ENCODE measurements at places on chromosomes 1 and 21.

DNA sequence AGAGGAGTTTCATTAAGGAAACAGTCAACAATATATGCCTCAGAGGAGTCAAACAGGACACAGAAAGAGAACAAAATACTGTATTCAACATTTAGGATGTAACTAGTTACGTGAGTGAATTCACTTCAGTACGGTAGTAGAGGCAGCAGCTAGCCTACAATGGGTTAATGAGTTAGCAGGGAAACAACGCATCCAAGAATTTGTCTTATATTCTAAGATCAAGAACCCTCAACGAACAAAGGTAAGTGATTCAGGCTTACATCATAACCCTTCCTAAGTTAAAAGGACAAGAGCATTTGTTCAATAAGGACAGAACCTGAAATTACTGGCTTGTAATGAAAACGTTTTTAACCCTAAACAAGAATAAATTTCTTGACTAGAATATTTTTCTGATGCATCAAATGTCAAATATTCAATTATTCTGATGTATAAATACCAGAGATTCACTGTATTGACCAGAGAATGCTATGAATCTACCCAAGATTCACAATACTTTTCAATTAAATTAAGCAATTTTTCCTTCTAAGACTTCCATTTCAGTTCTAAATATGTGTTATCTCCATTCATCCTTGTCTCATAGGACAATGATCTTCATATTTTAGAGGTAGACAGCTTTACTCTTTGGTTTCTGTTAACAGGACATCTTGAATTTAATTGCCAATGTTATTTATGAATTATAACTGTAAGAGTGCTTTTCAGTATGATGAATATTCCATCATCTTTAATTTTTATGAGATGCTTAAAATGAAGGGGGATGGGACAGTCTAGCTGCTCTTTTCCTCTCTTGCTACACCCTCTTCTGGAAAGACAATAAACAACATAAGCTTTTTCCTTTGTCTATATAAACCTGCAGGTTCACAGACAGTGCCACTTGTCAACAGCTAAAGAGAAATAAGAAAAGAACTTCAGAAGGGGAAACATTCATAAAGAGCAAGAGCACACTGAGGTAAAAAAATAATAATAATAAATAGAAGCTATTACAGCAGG lies 209.5 kb downstream of the SMYD3 start:
- DNase-seq, result no peak

- no peak for DNase-seq
Observed at GRCh38 chr1:221254813-221255212, 375.6 kb downstream of the HLX start.

GRCh38 chr1:147753081-147753480 lies 7.3 kb downstream of the GJA5 start:
- DNase-seq, result no peak

GRCh38 chr1:210688512-210689234 lies 360.0 kb downstream of the HHAT start:
- no peak for DNase-seq

DNA sequence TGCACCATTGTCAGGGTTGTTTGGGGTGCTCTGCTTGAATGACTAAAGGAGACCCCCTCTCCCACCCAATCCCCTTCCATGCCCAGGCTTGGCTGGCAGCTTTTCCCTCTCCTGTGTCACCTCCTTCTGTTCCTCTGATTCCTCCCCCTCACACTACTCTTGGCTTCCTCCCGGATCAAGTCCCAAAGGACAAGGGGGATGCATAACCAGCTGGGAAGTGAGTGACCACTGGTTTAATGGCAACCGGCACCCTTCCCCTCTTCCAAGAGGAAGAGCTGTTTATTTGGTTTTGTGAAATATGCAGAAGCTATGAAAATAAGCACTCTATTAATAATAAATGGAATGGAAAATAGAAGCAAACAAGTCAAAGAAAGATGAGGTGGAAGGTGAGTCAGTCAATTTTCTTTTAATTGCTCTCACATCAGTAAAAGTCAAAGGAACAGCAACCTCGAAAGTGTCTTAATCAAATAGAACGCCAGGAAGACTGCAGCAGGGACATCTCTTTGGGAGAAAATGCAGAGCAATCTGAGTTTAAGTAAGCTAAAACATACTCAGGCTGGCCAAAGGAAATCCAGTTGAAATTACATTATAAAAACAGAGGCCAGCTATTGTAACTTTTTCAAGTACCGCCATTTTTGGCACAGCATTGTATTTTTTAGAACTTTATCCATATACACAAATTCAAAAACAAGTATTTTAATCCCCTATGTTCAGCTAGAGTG lies 322.5 kb downstream of the SIPA1L2 start:
- DNase-seq, result no peak

DNA sequence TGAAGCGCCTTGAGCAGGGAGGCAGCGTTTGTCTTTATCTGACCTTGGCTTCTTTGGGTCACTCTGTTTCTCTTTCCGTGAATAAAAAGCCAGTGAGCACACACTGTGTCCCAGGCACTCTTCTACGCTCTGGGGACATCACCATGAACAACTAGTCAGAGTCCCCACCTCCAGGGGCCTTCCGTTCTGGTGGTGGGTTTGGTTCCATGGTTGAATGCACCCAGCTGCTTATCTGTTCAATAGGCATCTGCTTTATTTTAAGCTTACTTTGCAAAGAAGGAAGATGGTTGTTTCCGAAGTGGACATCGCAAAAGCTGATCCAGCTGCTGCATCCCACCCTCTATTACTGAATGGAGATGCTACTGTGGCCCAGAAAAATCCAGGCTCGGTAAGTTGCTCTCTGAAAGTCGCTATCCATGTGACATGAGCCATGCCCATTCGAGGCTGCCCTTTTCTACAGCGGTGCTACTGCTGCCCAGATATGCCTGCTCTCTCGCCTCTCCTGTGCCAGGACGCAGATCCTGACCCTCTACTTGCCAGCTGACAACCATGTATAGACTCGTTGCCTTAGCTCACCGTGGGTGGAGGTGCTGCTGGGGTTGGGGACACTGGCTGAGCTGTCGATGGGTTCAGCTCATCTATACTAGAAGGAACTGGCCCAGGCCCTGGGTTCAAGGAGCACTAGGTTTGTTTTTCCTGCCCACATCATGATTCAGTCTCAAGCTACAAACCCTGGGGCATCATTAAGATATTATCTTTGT lies 5.9 kb downstream of the MX1 start:
- no peak for DNase-seq

- DNase-seq, result no peak
Observed at GRCh38 chr1:80961464-80962190, 839.1 kb upstream of the ADGRL2 start.

DNA sequence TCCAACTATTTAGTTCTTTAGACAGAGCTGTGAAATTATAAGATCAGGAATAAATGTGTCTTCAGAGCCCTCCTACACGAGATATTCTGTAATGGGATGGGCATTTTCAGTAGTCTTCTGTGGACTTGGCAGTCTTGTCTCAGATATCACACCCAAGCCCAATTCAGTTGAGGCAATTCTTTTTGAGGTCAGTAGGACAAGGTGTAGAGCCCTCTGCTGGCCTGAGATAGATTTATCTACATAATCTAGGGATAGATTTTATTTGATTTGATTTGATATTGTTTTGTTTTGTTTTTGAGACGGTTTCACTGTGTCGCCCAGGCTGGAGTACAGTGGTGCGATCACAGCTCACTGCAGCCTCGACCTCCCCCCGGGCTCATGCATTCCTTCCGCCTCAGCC lies 77.5 kb downstream of the FMN2 start:
- DNase-seq, result no peak

DNA sequence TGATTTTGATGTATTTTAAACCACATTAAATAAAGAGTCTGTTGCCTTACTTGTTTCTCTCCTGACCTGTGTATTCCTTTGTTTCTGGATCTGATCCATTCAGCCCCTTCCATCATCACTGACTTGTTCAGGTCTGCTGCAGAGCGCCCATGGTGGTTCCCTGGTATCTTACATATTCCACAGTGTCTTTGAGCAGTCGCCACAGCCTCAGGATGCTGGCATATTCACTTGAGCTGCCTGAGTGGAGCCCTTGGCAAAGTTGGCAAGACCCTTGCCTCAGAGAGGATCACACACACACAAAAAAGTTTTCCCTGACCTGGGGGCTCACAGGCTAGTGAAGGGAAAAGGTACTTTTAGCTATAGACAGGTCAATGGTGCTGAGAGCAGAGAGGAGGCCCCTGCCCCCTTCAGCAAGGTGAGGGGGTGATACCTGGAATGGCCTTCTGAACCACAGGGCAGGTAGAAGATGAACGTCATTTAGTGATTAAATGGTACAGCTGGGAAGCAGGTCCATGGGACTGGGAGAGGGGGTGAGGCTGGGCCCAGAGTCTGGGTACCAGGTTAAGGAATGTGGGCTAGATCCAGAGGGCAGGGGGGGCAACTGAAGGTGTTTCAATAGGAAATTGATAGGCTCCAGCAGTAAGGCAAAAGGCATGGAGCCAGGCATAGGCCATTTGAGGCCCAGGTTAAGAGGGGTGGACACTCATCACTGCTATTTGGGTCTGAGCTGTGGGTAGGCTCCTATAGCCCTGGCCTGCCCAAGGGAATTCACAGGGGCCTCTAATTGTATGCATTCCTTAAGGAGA lies 2.0 kb upstream of the CCDC28B start:
- DNase-seq, result no peak

DNA sequence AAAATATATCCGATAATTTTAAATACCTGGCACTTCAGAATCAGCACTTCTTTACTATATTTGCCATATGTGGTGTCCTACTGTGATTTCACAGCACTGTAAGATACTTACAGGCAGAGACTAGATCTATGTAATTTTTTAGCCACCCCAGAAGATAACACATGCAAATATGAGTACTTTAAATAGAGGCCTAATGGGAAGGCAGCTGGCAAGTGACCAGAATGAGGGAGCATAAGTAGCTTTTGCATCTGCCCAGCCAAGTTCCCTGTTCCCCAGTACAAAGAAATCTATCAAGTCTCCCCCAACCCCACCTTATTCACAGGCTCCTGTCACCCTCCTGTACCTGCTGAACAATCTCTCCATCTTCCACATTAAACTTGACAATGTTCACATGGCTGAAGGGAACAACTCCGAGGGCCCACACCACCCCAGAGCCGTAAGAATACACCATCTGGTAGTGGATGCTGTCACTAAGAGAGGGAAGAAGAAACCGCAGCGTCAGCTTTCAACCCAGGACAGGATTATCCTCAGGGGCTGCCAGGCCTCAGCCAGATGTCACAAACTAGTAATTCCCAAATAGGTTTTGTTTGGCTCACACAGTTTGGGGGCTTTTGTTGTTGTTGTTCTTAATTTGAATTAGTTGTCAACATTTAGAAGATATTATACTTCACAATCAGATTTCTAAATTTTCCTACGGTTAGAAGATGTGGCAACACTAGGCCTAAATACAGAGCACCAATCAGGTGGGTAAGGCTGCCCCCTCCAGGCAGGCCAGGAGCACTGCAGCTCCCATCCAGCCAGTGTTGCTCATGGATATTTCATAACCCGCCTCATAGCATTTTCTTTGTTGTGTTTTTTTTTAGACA lies 10.4 kb downstream of the EMC1 start:
- peak; percentile 63 for DNase-seq

GRCh38 chr1:192476802-192477298 lies 98.7 kb upstream of the RGS1 start:
- DNase-seq, result no peak

- no peak for DNase-seq
Observed at GRCh38 chr1:182236651-182237077, 154.9 kb downstream of the GLUL start.

All from WTC11 (cell line).